ENCODE measurements at places on chromosomes 7 and 10.

DNA sequence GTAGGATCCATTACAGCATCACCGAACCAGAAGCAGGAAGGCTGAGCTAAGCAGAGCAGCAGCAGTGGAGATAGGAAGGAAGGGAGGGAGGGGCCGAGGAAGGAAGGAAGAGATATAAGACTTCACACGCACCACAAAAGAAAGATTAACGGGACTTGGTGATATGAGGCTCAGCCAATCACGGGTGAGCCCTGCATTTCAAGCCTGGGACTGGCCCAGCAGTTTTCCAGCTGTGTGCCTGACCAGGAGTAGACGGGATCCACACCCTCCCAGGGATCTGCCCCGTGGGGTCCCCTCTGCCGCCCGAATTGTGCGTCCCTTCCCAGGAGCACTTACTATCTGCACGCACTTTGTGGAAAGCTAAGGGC is 16.2 kb downstream of the ATG9B start:
- no peak for DNase-seq

- DNase-seq: no peak
Measured at GRCh38 chr10:23630885-23631284, 192.0 kb downstream of the OTUD1 start.

- DNase-seq: peak; percentile 22
Measured at GRCh38 chr7:20158684-20159083, 58.5 kb downstream of the MACC1 start.

- DNase-seq: peak; percentile 17
Measured at GRCh38 chr10:28807760-28808613, 130.7 kb downstream of the BAMBI start.

GRCh38 chr10:68133523-68133922 is 24.2 kb downstream of the MYPN start:
- no peak for DNase-seq

DNA sequence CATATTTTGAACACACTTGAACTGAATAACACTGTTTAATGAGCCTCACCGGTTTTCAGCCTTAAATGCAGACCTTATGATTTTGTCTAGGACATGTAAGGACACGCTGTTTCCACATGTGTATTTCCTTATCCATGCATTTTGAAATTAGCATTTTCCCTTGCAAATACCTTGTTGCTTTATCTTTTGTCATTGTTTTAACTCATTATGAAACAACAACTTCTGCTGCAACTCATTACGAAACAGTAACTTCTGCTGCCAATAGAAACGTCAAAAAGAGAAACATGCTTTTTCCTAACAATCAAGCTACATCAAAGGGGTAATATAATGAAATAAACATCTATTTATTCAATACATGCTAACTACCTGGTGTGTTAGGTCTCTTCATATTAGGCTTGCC is 322.0 kb downstream of the AGMO start:
- DNase-seq: no peak

DNA sequence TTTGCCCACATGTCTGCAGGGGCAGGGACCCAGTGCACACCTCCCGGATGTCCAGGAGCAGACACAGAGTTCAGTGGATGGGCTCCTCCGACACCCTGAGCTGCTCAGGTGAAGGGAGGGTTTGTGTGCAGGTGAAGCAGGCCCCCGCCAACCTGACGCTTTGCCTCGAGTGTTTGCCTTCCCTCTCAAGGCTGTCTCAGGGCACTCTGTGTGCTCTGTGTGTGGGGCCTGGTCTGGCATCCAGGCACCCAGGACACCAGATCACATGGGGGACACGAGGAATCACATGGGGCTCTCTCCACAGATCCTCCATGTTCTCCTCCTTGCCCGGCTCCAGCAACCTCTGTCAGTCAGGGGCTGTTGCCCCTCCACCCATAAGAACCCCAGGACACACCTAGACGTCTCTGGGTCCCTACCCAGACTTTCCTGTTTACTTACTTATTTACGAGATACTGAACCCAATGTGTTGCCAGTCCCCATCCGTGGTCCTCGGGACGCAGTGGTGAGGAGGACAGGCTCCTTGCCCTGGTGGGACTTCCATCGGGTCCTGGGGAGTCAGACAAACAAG is 99.5 kb downstream of the HTR5A start:
- DNase-seq: no peak

GRCh38 chr7:103423467-103424179 is 22.4 kb downstream of the SLC26A5 start:
- DNase-seq: no peak

- DNase-seq: no peak
Measured at GRCh38 chr7:157528785-157529341, 192.1 kb downstream of the DNAJB6 start.

GRCh38 chr7:123601530-123601929 is at the start of gene ASB15:
ASB15 (plus strand) TSS chr7:123601821; CDS start chr7:123614503, 12,682 bp downstream.
- DNase-seq: peak; percentile 33

DNA sequence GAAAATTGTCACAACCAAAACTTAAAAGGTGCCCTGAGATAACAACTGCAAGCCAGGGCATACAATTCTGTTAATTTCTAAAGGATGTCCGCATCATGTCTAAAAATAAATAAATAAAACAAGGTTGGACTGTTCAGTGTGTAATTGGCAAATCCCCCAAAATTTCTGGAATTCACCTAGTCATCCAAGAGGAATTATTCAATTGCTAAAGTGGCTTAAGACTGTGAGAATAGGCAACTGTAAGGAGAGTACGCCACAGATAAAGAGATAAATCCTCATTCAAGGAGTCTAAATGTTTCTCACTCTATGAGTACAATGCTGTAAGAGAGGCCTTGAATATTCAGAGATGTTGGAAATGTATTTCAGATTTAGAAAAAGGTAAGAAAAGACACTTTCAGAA is 37.2 kb downstream of the PIK3AP1 start:
- DNase-seq: no peak

- DNase-seq: no peak
Measured at GRCh38 chr7:45970454-45970853, 49.4 kb upstream of the IGFBP3 start.

- DNase-seq: no peak
Measured at GRCh38 chr7:55192723-55193122, 172.4 kb upstream of the LANCL2 start.

DNA sequence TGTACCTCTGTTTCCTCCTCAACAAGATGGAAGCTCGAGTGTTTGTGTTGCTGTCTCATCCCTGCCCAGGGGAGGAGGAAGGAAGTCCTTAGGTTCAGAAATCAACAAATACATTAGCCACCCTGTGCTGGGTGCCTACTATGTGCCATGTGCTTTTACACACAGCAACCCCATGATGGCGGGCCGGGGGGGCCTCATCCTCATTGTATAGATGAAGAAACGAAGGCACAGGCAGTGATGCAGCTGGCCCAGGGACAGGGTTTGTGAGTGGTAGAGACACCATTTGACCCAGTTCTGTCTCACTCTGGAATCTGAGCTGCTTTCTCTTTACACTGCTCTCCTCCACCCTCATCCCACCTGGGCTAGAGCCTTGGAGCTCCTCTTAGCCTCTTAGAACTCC is 1.9 kb upstream of the CALHM2 start:
- DNase-seq: no peak

DNA sequence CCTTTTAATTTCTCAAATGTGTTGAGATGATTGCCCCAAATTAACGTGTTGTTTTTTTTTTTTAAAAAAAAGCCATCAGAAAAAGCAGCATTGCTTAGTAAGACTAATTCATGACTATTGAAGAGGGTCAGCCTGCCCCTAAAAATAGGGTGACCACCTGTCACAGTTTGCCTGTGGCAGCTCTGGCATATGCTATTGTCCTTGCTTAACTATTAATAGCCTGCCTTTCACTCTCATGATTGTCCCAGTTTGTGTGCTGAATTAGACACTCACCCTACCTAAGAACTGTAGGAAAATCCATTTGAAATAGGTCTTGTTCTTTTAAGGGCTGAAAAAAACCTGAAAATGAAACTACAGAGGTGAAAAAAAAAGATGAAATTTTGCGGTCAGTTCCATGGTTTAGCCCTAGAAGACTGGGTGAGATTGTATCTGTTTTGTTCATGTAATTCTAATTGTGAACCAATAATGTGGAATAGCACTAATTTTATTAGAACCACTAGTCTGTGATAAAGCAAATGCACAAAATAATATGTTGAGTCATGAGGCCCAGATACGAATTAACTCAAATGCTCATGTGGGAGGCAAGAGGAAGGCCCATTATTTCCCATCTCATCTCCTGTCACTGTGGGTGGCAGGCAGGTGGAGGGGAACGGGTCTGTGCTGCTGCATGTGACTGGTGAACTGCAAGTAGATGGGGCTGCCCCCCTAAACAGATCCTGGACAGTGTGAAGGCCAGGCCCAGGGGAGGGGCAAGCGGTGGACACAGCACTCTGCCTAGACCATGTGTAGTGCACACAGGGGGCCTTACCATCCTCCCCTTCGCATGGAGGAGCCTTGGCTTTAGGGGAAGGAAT is 265.4 kb upstream of the NFE2L3 start:
- no peak for DNase-seq

GRCh38 chr7:36128448-36129047 is 24.5 kb upstream of the EEPD1 start:
- peak; percentile 41 for DNase-seq

DNA sequence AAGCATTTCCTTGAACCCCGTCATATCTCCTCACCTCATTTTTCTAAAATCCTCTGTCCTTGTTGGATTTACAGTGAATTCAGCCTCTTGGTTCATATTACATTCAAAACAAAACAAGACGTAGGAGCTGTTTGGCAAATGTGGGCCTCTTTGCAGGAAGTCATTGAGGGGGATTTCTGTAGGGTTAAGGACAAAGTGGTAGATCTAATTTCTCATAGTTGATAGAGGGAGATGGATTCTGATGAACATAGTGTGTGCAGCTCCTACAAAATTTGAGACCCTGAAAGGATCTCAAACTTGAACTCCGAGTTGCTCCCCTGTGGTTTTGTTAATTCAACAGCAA is 682 bp downstream of the TBXAS1 start:
- peak; percentile 12 for DNase-seq

DNA sequence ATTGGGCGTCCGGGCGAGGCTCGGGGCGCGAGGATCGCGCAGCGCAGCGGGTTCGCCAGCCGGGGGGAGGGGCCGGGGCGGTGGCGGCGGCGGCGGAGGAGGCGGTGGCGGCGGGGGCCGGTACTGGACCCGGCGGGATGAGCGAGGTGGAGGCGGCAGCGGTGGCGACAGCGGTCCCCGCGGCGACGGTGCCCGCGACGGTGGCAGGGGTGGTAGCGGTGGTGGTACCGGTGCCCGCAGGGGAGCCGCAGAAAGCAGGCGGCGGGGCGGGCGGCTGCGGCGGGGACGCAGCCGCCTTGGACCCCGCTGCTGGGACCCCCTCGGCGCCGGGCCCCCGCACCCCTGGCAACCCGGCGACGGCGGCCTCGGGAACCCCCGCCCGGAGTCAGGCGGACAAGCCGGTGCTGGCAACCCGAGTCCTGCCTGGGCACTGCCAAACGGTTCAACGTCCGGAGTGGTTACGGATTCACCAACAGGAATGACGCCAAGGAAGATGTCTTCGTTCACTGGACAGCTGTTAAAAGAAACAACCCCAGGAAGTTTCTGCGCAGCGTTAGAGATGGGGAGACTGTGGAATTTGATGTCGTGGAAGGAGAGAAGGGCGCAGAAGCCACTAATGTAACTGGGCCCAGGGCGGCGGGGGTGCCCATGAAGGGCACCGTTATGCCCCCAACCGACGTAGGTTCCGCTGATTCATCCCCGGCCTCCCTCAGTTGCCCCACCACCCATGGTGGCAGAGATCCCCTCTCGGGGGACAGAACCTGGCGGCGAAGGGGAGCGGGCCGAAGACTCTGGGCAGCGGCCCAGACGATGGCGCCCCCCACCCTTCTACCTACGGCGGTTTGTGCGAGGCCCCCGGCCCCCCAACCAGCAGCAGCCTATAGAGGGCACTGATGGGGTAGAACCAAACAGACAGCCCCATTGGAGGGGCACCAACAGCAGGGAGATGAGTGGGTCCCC is 100.3 kb upstream of the CPXM2 start:
- DNase-seq: no peak

GRCh38 chr10:117224881-117225280 is 16.0 kb upstream of the SLC18A2 start:
- DNase-seq: no peak

DNA sequence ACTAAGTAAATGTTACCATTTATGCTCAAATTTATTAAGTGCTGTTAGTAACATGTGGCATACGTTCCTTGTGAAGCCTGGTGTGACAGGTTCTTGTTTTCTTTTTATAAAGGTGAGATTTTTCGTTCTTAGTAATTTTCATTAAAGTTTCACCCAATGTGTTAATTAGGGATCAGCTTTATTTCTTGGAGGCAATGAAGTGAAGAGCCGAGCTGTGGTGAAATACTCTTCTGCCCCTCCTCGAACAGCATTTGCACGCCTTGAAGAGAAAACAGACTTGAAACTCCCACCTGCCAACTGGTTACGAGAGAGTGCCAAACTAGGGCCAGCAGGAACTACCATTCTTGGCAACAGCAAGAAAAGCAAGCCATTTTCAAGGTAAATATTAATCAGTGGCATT is 1.5 kb downstream of the EDRF1 start:
- DNase-seq: no peak

- no peak for DNase-seq
Measured at GRCh38 chr10:33901166-33901565, 566.7 kb upstream of the NRP1 start.
